Right ventricle myocardium inferior (tissue), 1 donor: ENCODE measurements at places on chromosomes 4 and X. TPM values are rescaled to one million over a fixed set of nuclear protein-coding genes. Genes with fewer than 3 reads are reported as not detected.

DNA sequence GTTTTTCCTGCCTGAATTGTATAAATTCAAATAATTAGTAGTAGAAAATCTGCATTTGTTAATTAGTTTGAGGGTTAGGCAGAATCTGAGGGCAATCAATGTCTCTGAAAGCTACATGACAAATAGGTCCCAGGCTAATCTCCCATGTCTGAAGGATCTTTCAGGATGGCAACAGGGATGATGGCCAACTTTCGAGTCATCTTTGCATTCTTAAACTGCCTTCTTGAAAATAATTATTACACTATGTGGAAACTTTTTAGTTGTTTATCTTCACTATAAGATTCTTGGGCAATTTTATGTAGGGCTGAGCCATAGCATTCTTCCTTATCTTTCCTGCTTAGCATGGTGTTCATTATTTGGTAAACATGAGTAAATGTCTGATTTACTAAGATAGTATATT is 490.3 kb upstream of the EPHA5 start:
- DNase-seq, result no peak

DNA sequence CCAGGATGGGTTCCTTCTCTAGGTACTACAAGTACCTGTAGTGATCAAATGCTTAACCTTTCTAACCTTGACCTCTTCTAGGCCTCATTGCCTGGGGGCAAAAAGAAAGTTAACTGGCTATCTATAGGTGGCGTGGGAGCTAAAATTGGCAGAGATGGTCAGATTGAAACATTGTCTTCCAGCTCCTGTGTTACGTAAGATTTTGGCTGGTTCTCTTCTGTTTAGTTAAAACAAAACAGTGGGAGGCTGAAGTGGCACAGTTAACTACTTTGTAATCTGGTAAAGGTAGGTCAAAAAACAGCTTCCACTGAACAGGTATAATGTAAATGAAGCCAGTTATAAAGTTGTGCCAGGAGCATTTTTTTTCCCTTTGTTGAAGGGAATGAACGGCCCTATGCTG is 115.2 kb downstream of the MBNL3 start:
- DNase-seq, result no peak

GRCh38 chr4:24809815-24810405 is 14.5 kb downstream of the SOD3 start:
- no peak for DNase-seq

- DNase-seq, result no peak
These were observed 15.5 kb upstream of the CYLC1 start for GRCh38 chrX:83845397-83845796.

DNA sequence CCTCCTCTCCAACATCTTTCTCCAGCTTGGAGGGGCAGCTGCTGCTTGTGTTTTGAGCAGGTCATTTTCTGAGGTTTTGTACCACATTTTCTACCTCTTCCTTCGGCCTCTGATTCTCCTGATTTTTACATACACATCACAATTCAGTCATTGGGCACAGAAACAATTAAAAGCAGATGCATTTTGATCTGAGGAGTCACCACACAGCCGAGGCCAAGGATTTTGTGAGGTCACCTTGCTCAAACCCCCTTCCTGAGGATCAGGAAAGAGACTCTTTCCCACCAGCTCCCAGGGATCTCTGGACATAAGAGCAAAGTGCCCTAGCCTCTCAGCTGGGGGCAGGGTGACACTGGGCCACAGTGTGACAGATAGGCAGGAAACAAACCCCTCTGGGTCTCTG is 5.4 kb upstream of the FATE1 start:
- no peak for DNase-seq

GRCh38 chr4:38993683-38994082 is 38.5 kb downstream of the TMEM156 start:
- no peak for DNase-seq

Gene ERCC6L
- total RNA-seq, result 0.14 TPM
